ENCODE measurements at places on chromosomes 5 and 9.

DNA sequence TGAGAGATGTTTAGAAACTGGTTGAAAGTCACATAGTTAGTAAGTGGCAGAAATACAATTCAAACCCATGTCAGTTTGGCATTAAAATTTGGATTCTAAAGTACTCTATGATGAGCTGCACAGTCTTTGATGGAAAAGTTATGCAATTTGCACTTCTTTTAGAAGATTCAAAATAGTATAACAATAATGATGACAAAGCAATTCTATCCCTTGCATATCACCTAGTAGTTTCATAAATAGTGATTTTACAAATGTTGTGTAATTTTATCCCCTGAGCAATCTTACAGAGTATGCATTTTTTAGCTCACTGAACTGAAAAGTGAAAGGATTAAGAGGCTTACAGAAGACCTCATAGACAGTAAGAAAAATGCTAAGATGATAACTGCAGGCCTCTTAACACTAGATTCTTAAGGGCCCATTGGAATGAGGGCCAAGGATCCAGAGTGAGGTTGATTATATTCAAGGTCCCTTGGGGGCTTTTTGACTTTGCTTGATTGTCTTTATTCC is 3.7 kb downstream of the C5orf46 start:
- no peak for DNase-seq

DNA sequence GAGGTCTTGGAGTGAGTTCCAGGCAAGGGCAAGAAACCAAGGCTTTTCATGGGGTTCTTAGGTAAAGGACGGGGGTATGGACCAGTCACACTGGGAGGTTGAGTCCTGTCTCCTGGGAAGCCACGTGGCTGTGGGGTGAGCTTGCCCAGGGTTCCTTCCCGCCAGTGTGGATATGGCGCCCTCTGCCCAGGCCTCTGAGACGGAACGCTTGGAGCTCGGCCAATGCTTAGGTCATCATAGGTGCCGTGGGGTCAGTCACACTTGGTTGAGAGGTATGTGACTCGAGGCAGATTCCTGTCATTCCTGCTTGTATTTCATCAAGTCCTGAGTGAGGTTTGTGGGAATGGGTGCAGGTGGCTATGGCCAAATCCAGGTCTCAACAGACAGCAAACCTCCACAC is 46.2 kb downstream of the TENT4A start:
- no peak for DNase-seq

DNA sequence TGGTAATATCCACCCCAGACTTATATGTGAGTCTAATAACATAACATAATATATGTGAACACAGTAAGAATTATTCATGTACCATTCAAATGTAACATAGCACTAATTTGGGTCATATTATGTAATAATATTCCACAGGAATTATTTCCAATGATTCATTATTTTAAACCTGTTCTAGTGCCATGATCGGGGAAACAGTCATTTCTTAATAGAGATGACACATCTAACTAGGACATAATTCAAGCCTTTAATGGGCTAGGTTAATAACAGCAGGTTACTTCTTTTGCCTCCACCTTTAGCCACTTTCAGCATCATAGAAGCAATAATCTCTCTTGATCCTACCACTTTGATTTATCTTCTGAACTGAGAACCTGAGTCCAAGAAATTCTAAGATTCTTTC is 12.3 kb downstream of the SPINK9 start:
- no peak for DNase-seq

GRCh38 chr5:131264451-131265099 is 722 bp downstream of the CDC42SE2 start:
- no peak for DNase-seq

DNA sequence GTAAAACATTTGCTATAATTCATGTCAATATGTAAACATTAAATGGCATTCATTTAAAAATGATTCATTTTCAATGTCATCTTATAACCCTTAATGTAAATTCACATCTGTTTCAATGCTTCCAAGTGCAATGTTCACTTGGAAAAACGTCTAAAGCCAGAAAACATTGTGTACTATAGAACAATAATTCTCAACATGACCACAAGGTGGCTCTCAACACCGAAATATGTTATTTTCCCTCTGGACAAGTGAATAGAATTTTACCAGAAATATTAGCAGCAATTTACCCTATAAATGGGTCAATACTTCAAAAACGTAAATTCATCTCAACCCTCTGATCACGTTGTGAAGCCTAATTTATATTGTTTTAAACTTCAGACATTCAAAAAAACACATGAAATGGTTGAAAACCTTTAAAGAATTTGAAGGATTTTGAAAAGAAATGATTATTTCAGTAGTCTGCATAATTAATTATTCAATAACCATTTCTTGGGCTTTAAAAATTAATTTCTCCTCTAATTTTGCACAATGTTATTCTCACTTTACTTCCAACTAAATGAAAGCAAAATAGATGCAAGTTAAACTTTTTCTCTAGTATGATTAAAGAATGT is 11.0 kb downstream of the CDH10 start:
- DNase-seq = peak; percentile 33

GRCh38 chr5:87944553-87945285 is 323.9 kb downstream of the TMEM161B start:
- DNase-seq = no peak
